Effector CD4-positive, alpha-beta T cell (primary cell): ENCODE measurements at places on chromosomes 7 and 10.

- DNase-seq: no peak
These were observed at the start of gene HHEX for GRCh38 chr10:92689663-92690210. Gene HHEX, plus strand, starts transcription at chr10:92689955. Its CDS starts 32 bp downstream, at chr10:92689987.

- DNase-seq: no peak
These were observed 204.3 kb downstream of the DGKB start for GRCh38 chr7:14698239-14698638.

- DNase-seq: no peak
These were observed 361.8 kb upstream of the ZMIZ1 start for GRCh38 chr10:78706726-78707540.

DNA sequence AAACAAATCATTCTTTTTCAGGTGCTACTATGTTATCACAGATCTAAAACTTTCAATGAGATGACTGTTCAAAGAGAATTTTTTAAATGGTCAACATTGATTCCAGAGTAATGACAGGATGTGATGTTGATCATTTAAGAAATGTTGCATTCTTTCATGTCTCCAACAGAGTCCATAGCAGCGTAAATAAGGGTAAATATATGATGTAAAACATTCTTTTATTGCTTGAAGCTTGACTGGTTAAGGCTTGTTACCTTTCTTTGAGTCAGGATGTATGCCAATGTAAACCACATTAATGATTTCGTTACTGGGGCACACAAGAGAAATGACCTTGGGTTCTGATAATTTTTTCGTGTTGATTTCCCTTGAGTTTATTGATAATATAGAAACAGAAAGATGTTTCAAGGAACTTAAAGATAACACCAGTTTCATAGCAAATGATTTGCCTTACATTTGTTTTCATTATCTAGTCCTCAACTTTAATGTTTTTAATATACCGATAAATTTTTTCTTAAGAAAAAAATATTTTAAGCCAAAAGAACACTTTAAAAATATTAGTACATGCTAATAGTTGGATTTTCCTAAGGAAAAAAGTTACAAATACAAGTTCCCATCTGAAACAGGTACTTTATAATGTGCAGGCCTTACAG, 3.5 kb downstream of the STK17A start:
- DNase-seq: no peak

DNA sequence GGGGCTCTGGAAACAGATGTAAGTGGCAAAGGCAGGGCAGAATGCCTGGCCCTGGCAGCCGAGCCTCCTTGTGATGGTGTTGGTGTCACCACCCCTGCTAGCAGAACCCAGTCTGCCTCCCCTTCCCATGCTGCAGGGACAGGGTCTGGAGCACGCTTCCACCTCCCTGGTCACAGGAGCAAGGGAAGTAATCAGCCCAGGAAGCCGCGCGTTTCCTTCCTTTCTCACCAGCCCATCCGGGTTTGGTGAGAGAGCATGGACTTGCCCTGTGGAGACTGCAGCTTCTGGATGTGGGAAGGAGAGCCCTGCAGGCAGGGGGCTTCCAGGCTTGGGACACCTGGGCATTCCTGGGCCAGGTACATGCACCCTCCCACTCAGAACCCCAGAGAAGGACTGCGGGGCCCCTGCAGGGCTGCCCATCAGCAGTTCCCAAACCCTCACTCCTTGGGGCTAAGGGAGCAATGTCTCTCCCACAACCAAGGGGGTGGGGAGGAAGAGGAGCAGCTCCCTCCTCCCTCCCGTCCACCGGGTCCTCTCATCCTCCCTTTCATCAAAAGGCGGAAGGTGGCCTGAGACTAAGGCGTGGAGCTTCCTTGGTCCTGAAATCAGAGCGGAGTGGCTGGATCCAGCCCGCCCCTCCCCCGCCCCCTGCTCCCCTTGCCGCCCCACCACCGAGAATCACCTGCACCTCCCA, 1.8 kb downstream of the MMRN2 start:
- DNase-seq: no peak
